Central memory CD8-positive, alpha-beta T cell (primary cell): ENCODE measurements at places on chromosomes 2 and 18.

- DNase-seq, result no peak
Measured at GRCh38 chr2:217512259-217512658, 490.5 kb downstream of the TNS1 start.

DNA sequence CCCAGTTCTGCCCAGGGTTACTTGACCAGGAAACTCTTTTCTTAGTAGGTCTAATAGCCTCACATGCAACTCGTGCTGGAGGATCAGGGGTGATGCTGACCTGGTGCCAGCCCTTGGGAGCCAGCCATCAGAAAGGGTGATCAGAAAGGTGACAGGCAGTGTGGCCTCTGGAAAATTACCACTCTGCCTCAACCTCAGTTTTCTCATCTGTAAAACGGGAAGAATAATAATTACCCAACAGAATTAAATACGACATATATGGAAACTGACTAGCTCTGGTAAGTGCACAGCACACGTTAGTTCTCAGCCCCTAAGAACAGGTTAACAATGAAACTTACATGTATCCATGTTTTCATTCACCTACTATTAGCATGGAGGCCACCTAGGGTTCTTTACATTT lies 157.6 kb downstream of the EN1 start:
- no peak for DNase-seq

DNA sequence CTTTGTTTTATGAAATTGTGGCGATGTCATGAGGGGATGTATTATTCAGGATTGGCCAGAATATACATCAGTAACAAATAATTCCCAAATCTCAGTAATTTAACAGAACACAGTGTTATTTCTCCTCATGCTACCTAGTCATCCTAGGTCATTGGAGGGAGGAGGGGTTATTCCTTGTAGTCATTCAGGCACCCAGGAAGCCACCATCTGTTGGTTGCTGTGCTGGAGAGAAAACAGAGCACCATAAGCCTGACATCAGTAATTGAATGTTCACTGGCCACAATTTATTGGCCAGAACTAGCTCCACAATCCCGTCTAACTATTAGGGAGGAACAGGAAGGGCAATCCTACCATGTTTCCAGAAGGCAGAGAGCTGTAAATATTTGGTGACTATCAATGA lies 303.5 kb upstream of the CELF4 start:
- DNase-seq, result no peak

DNA sequence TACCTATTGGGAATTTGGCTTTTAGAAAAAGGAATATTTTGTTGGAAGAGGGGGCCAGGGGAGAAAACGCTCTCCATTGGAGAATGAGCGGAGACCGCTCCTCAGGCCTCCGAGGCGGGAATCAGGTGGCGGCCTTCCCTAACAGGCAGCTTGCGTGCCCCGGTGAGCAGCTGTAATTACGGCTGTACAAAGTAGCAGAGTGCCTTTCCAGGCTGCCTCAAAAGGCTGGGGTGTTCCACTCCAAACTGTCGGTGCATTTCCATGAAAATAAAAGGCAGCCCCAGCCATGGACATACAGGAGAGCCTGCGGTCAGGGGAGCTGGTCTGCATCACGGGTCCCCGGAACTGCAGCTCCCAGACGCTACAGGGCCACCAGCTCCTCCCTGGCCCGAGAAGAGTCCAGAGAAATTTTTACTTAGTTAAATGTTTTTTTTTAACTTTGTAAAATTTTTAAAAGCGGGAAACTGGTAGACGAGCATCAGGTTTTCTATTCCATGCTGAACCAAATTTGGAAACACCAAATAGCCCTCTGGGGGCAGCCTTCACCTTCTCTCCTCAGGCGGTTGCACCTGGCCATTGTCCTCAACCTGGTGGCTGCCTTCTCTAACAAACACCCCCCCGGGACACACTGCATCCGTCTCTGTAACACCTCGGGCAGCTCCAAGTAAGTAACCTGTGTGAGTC lies 209.3 kb upstream of the SALL3 start:
- no peak for DNase-seq

- DNase-seq, result no peak
Measured at GRCh38 chr2:26576565-26577441, 64.4 kb downstream of the CIB4 start.

- no peak for DNase-seq
Measured at GRCh38 chr2:76953733-76954347, 568.3 kb downstream of the LRRTM4 start.

DNA sequence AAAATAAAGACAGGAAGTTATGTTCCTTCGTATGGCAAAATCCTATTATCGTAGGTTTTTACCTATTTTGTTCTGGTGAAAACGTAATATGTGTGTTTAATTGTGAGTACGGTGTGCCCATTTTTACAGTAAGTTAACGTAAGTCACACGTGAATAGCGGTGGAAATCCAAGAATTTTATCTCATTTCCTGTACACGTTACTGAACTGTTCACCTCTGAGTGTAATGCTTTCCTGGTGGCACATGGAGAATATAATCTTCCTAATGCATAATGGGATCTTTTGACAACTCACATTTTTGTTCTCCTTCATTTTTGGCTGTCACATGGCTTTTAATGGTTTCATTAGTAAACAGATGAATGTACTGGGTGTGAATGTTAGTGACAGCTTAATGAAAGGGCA lies 28.2 kb downstream of the BCL2L11 start:
- no peak for DNase-seq

DNA sequence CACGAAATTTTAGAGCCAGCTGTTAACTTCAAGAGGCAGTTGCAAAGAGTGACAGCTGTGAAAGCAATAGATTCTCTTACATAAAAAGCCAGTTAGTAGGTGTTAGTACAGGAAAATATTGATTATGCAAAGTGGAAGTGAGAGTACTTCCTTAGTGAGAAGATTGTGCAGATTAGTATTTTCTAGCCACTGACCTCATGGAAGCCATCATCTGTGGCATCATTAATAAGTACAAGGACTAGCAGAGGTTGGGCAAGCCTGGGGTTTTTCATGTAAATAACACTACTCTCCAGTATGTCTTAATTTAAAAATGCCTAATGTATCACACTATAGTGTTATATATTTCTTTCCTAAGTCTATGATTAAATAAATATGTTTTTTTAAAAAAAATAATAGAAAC lies 166.2 kb upstream of the DTNA start:
- no peak for DNase-seq

- DNase-seq, result no peak
Measured at GRCh38 chr2:131754929-131755720, 227.4 kb downstream of the CCDC74A start.

GRCh38 chr2:57882895-57883515 lies 163.6 kb upstream of the VRK2 start:
- DNase-seq, result no peak

- DNase-seq, result no peak
Measured at GRCh38 chr2:190812506-190813294, 67.9 kb upstream of the GLS start.

DNA sequence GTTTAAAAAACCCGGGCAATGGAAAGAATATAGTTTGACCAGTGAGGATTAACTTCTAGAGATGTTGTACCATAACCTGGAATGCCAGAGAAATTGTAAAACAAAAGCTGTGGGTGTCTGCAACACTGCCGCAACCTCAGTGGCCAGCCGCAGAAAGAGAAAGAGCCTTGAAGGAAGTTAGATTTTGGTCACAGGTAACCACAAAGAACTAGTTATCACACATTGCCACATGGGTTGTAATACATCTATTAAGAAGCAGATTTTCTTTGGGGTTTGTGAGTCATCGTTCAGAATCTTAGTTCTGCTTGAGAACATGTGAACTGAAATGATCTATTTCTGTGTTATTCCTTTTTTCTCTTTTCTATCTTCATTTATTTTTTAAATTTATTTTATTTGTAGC lies 222.9 kb upstream of the AGAP1 start:
- no peak for DNase-seq

DNA sequence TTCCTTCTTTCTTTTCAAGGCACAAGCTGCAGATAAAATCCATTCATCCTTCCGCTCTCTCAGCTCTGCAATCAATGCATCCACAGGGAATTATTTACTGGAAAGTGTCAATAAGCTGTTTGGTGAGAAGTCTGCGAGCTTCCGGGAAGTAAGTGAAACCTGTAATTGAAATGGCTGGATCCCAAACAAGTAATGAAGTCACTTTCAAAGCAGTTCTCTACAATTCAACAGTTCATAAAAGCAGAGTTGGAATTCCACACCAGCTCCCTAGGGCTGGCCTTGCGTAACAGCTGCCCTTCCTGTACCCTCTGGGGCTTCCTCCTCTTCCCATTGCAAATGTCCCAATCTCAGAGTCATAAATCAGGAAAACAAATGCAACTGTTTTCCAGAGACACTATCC lies 9.6 kb downstream of the SERPINB2 start:
- no peak for DNase-seq

DNA sequence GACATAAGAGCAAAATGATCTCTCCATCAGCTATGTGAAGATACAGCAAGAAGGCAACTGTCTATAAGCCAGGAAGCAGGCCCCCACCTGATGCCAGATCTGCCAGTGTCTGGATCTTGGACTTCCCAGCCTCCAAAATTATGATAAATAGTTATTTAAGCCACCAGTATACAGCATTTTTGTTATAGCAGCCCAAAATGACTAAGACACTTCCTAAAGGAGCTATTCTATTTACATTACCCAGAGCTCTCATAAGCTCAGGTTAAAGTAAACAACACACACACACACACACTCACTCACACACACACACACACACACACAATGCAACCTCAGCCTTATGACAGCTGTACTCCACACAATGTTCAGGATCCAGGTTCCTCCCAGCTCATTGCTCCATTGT lies 5.7 kb upstream of the YPEL5 start:
- DNase-seq, result no peak

DNA sequence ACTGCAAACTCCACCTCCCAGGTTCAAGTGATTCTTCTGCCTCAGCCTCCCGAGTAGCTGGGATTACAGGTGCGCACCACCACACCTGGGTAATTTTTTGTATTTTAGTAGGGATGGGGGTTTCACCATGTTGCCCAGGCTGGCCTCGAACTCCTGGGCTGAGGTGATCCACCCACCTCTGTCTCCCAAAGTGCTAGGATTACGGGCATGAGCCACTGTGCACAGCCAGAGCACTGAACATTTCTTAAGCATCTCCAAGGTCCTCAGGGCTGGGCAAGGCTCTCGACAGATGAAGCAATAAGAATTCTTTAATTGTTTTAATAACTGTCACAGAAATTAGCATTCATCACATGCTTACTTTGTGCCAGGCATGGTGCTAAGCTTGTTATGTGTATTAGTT lies 4.1 kb downstream of the ATOH8 start:
- no peak for DNase-seq

DNA sequence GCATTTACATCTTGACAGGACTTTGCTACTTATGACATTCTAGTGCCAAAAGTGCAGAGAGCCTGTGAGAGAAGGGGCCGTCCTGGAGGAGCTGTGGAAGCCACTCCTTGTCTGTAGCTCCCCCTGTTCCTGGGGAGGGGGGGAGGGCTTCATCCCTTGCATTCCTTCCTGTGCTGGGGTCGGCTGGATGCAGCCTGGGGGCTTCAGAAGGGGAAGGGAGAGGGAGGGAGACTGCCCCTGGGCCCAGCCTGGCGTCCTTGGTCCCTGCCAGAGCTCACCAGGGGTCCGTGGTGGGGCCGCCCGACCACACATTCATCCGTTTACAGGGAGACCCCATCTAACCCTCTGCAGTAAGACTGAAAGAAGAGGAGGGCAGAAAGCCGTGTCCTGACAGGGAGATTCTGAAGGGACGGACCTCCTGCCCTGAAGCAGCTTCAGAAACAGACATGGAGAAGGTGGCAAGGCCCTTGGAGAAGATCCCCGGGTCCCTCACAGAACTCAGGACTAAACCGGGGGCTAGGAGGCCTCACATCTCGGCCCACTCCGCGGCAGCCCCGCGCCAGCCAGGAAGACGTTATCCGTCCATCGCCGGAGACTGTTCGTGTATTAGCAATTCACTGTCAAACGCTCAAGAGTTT lies 258.3 kb upstream of the SALL3 start:
- no peak for DNase-seq

DNA sequence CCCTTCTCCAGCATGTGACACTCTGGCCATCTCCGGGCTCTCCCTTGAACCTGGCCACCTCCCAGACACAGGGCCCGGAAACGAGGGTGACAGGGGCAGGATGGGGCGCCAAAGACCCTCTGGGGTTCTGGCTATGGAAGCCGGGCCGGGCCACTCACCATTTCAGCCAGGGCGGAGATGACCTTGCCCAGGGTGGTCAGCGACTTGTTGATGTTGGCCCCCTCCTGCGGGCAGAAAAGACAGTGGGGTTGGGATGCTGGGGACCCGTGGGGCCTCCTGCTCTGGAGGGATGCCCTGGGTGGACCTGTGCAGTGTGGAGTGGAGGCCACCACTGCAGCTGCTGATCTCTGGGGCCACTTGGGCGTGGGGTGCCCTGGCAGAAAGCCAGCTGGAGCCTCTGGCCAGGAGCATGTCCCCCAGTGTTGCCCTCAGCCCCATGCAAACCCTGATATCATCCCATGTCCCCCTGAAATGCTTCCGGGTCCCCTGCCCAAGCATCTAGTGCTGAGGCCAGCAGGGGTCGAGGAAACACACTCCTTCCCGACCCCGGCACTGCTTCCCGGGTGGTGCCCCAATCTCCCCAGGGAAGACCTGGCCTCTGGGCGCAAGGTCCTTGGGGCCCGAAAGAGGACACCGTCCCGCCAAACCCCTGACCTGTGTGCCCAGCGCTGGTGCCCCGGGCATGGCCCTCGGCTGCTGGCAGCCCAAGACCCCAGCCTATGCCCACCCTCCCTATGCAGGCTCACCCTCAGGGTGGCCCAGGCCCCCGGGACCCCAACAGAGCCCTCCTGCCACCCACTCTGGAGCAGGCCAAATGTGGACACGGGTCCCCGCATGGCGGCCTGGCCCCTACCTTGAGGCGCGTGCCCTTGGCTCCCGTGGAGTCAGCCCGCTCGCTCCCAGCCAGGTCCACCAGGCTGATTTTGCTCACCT lies 36.9 kb downstream of the KIF1A start:
- no peak for DNase-seq

- no peak for DNase-seq
Measured at GRCh38 chr2:239566995-239567568, 166.3 kb upstream of the HDAC4 start.

DNA sequence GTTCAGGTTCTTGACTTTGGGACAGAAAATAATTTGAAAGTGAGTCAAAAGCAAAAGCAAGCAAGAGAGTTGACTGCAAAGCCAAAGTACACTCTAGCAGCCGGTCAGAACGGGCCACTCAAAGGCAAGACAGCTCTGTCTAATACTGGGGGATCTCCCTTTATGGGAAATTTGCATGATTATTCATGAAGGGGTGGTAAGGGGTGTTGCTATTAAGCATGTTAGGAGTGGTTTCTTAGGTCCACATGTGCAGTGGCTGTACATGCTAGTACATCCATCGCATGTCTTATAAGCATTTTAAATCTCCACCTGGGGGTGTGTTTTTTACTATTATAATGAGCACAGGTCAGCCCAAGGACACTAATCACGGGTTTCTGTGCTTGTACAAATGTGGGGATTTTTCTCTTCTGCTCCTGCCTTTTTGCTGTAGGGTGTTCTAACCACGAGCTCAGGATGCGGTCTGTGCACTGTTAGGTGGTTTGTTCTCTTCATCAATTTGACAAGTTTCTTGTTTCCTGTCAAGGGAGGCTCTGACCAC lies 60.2 kb upstream of the SPP2 start:
- DNase-seq, result peak; percentile 78

GRCh38 chr2:37794717-37795116 lies 123.3 kb upstream of the CDC42EP3 start:
- no peak for DNase-seq

GRCh38 chr2:200439981-200440380 lies 69.9 kb downstream of the KCTD18 start:
- no peak for DNase-seq
